ENCODE measurements at places on chromosomes 7 and 10. TPM values are rescaled to one million over a fixed set of nuclear protein-coding genes. Genes with fewer than 3 reads are reported as not detected.

- H3K4me1 ChIP-seq = no peaks in the 10 kb centered on the region
- H3K27ac ChIP-seq = no peak overlapping the region
- no peak for DNase-seq
- H3K4me3 ChIP-seq = no peak overlapping the region
- H3K36me3 ChIP-seq = no peaks in the 10 kb centered on the region
- no peaks in the 10 kb centered on the region for H3K27me3 ChIP-seq
Observed at GRCh38 chr7:126079581-126079980, 1150.0 kb upstream of the POT1 start.

The SLC13A1 gene
- total RNA-seq = not detected

The POLR3A gene
- total RNA-seq = 11.8 TPM

The PAX4 gene
- not detected for total RNA-seq

- H3K27me3 ChIP-seq = no peaks in the 10 kb centered on the region
- peaks cover 5% of the 10 kb centered on the region for H3K36me3 ChIP-seq
- no peak overlapping the region for H3K27ac ChIP-seq
- no peak for DNase-seq
Observed at GRCh38 chr7:90276033-90276728, 31.2 kb downstream of the CFAP69 start.

GRCh38 chr7:4849390-4849789 is 12.4 kb downstream of the PAPOLB start:
- no peak overlapping the region for H3K27ac ChIP-seq
- no peak for DNase-seq
- peaks cover 2% of the 10 kb centered on the region for H3K27me3 ChIP-seq
- H3K4me3 ChIP-seq = no peak overlapping the region
- no peaks in the 10 kb centered on the region for H3K4me1 ChIP-seq

DNA sequence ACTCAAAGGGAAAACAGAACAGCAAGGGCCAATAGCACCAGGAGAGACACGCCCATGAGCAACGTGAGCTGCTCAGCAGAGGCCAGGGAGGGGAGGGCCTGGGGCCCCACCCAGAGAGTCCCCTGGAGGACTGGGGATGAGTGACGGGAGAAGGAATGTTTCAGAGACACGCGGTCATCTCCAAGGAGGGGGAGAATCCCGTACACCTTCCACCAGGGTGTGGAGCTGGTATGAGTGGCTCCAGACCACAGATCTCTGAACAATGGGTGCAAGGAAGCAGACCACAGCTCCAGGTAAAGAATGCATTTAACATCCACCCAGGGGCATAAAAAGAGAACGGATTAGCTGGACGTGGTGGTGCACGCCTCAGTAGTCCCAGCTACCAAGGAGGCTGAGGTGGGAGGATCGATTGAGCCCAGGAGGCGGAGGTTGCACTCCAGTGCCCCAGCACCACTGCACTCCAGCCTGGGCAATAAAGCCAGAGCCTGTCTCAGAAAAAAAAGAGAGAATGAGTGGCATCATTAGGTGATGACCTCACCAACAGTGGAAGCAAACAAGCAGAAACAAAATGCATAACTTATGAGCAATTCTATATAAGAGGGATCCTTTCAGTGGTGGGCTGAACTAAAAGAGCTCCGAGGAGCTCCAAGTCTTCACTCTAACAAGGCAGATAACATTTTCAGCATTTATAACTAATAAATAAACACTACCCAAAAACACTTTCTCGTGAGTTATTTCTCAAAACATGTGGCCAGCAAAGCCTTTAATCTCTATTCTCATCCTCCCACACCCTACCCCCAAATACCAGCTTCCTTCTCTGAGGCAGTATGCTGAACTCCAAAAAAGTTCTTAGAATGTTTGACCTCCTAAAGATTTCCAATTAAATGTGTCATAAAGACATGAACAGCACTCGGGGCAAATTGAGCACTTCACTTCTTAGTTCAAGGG is 12.5 kb downstream of the PSAP start:
- H3K27ac ChIP-seq = peak overlapping the region; percentile 97
- peak overlapping the region; percentile 47 for H3K4me3 ChIP-seq
- peaks cover 12% of the 10 kb centered on the region for H3K36me3 ChIP-seq
- H3K4me1 ChIP-seq = peaks cover 95% of the 10 kb centered on the region
- no peaks in the 10 kb centered on the region for H3K27me3 ChIP-seq

- H3K4me3 ChIP-seq = no peak overlapping the region
- no peaks in the 10 kb centered on the region for H3K4me1 ChIP-seq
- DNase-seq = no peak
- no peaks in the 10 kb centered on the region for H3K36me3 ChIP-seq
Observed at GRCh38 chr10:30728127-30728526, 98.6 kb upstream of the LYZL2 start.

GRCh38 chr7:42720012-42720411 is 191.9 kb downstream of the C7orf25 start:
- DNase-seq = no peak
- no peak overlapping the region for H3K27ac ChIP-seq
- H3K4me1 ChIP-seq = no peaks in the 10 kb centered on the region
- H3K36me3 ChIP-seq = no peaks in the 10 kb centered on the region
- no peaks in the 10 kb centered on the region for H3K27me3 ChIP-seq
- H3K4me3 ChIP-seq = no peak overlapping the region

DNA sequence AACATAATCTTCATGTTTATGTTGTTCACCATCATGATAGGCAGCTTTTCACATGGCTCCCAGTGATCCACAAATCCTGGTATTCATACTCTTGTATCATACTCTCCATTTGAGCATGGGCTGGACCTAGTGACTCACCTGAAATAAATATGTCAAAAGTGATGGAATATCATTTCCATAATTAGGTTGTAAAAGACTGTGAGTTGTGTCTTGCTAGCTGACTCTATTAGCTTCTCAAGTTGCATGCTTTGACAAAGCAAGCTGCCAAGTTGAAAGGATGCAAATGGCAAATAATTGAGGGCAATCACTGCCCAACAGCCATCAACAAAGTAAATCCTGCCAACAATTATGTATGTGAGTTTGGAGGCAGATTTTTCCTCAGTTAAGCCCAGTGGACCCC is 300.4 kb downstream of the AHR start:
- no peaks in the 10 kb centered on the region for H3K36me3 ChIP-seq
- no peak overlapping the region for H3K4me3 ChIP-seq
- no peak overlapping the region for H3K27ac ChIP-seq
- H3K4me1 ChIP-seq = no peaks in the 10 kb centered on the region
- DNase-seq = no peak

The FAM24A gene
- not detected for total RNA-seq

The SLIT1 gene
- 0.05 TPM for total RNA-seq

The TMEM270 gene
- not detected for total RNA-seq

- no peaks in the 10 kb centered on the region for H3K36me3 ChIP-seq
- peaks cover 3% of the 10 kb centered on the region for H3K4me1 ChIP-seq
- H3K4me3 ChIP-seq = no peak overlapping the region
- no peaks in the 10 kb centered on the region for H3K27me3 ChIP-seq
Observed at GRCh38 chr10:3460420-3461128, 288.0 kb upstream of the PITRM1 start.

DNA sequence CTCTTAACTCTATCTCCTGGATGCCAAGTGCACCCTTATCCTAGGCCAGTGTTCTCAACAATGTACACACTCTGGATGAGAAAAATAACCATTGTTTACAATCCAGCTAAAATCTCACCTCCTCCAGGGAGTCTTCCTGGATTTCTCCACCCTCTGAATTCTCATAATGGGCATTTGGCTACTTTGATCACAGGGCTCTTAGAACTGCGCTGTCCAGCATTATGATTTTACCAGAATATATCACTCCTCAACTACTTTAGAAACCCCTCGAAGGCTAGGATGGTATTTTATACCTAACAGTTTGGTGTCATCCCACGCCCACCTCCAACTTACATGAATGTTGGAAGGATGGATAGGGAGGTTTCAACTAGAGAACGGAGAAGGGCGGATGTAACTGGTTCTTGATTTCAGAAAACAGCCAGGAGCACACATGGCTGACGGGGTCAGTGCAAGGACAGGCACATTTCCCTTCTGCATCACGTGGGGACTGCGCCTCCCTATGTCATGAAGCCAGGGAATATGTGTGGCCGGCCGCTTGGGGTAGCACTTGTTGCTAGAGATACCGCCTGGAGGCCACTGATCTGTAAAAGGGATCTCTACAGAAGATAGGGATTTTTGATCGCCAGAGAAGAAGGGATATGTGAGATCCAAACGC is 1.2 kb upstream of the ATP6V0E2 start:
- no peaks in the 10 kb centered on the region for H3K27me3 ChIP-seq
- no peaks in the 10 kb centered on the region for H3K36me3 ChIP-seq
- peak overlapping the region; percentile 86 for H3K27ac ChIP-seq
- peak; percentile 91 for DNase-seq

The ARMC10 gene
- total RNA-seq = 22.3 TPM

- no peak for DNase-seq
- H3K4me3 ChIP-seq = no peak overlapping the region
- no peaks in the 10 kb centered on the region for H3K4me1 ChIP-seq
Observed at GRCh38 chr10:86312701-86313270, 53.8 kb downstream of the GRID1 start.

The PNLIPRP2 gene
- total RNA-seq = not detected

The INHBA gene
- total RNA-seq = 0.12 TPM

The VSTM4 gene
- 4.4 TPM for total RNA-seq

Data from psoas muscle (tissue), 8 donors.